Activated CD8-positive, alpha-beta memory T cell treated with anti-CD3 and anti-CD28 coated beads for 48 hours (primary cell): ENCODE measurements at places on chromosomes 6 and 20.

- DNase-seq: no peak
Observed at GRCh38 chr20:50788045-50788991, 6.5 kb upstream of the BCAS4 start.

DNA sequence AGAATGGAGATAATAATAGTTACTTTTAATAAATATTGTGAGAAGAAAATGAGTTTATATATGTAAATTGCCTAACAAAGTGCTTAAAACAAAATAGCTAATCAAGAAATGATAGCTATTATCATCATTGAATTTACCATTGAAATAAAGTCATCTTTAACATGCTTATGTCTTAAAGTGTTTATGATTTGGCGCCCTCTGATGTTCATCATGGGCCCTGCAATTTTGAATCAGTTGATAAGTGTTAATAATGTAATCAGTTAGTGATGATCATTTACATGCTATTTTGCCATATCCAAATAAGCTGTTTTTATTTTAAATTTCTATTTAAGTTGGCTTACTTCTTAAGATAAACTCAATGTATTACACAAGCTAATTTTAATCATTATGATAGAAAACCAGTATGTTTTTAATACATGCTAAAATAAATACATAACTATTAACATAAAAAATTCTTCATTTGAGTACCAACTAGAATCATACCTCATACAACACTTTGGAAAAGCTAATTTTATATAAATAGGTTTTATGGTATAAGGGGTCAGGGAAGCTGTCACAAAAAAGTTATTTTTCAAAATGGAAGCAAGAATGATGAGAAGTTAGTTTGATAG, 39.2 kb upstream of the TPD52L1 start:
- DNase-seq: no peak

DNA sequence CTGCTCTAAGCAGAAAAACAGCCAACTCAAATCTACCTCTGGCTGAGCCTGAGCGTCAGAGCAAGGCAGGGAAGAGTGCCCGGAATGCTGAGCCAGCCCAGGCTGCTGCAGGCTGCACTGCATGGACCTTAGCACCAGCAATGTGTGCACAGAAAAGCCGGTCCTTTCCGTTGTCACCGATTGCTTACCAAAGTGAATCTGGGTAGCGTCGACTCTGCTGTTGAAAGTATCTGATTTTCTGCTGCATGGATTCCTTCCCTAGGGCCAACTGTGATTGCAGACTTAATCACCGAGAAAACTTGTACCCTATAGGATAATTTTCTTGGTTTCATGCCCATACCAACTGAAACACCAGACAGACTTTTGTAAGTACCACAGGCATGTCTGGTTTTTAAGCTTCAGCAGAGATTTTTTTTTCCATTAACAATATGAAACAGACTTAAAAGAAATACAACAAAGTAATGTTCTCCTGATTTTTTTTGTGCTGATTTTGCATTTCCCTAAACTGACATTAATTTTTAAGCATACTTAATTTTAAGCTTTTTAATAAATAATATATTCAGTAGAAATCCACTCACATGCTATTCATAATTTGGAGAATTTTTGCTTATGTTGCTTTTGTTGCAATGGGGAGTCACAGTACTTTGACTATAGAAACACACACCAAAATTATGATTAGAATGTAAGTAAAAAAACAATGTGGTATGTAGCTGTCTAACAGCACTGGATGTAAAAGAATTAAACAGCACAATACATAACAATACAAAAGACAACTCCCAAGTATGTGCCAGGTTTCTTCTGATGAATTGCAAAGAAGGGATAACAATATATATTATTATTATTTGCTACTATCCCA, 218.0 kb downstream of the THBS2 start:
- no peak for DNase-seq

DNA sequence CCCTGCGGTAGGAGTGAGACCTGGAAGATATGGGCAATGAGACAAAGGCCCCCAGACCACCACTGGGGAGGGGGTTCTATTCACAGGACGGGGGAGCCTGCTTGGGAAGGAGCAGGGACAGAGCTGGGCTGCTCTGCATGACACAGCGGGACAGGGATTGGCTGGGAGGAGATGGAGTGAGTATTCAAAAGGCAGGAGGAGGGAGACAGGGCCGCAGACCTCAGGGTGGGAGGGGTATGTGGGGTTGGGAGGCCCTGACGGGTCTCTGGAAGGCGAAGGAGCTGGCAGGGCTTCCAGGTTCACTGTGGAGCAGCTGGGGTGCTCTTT, 60.8 kb upstream of the RPS6KA2 start:
- DNase-seq: no peak

- DNase-seq: no peak
Observed at GRCh38 chr6:36358226-36358915, 21.7 kb upstream of the BNIP5 start.

GRCh38 chr6:105994118-105994590, 92.0 kb upstream of the PRDM1 start:
- no peak for DNase-seq
